ENCODE measurements at places on chromosomes 13 and 19.

DNA sequence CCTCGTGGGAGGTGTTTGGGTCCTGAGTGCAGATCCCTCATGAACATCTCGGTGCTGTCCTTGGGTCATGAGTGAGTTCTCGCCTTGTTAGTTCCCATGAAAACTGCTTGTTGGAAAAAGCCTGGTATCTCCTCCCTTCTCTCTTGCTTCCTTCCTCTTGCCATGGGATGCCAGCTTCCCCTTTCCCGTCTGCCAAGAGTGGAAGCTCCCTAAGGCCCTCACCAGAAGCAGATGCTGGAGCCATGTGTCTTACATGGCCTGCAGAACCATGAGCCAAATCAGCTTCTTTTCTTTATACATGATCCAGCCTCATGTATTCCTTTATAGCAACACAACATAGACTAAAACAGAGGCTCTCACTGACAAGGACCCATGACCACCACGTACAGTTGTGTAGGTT, 8.2 kb downstream of the ADGRE2 start:
- DNase-seq = peak; percentile 7

DNA sequence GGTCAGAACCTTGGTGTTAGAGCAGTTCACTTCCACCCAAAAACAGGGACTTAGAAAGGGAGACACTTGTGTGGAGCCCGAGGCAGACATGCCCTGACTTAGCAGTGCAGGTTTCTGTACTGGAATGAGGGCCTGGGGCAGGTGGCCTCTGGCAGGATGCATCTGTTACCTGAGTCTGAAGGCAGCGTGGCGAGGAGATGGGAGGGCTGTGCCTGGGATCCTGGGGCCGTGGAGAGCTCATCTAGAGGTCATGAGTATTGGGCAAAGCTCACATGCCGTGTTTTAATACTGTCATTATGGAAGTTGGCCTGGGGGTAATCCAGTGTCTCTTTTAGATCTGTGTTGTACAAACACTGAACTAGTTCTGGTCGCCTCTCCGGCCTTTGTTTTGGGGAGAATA, 21.4 kb downstream of the KDM4B start:
- DNase-seq = no peak

DNA sequence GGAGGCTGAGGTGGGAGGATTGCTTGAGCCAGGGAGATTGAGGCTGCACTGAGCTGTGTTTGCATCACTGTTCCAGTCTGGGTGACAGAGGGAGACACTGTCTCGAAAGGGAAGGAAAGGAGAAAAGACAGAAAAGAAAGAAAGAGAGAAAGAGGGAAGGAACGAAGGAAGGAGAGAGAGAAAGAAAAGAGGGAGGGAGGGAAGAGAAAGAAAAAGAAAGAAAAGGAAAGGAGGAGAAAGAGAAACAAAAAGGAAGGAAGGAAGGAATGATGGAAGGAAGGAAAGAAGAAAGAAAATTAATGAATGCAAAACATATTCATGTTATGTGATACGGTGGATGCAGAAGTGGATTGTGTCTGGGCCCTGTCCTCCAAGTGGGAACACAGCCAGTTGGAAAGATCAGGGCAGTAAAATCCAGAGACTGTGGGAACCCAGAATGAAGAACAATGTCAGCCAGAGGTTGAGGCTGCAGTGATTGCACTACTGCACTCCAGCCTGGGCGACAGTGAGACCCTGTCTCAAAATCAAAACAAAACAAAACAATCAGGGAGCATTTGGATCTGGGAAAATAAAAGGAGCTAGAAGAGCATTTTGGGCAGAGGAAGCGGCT, 6.2 kb downstream of the PHLDB3 start:
- DNase-seq = no peak

- DNase-seq = peak; percentile 96
Observed at GRCh38 chr19:290372-291005, 714 bp downstream of the PLPP2 start.

- no peak for DNase-seq
Observed at GRCh38 chr19:51531349-51532315, at the start of gene SIGLEC6. TSS of gene SIGLEC6 (minus strand) at chr19:51531670. CDS start at chr19:51531648, 22 bp downstream.

GRCh38 chr13:51158365-51158764, 47.3 kb upstream of the C13orf42 start:
- peak; percentile 62 for DNase-seq

GRCh38 chr13:25371158-25371874, 458 bp upstream of the ATP8A2 start:
- peak; percentile 40 for DNase-seq

GRCh38 chr13:23804166-23804565, 85.0 kb downstream of the MIPEP start:
- DNase-seq = no peak

DNA sequence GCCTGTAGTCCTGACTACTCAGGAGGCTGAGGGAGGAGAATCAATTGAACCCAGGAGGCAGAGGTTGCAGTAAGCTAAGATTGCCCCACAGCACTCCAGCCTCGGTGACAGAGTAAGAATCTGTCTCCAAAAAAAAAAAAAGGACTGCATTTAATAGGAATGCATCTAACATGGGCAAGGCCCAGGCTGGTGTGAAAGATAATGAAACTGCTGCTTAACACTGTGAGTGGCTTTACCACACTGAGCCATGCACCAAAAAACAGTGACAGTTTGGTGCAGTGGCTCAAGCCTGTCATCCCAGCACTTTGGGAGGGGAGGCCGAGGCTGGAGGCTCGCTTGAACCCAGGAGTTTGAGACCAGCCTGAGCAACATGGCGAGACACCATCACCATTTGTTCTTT, 8.6 kb downstream of the GTF2F1 start:
- DNase-seq = no peak

GRCh38 chr13:79228972-79229371, 177.1 kb downstream of the RBM26 start:
- DNase-seq = no peak

GRCh38 chr13:41641429-41641828, 184.1 kb downstream of the RGCC start:
- DNase-seq = no peak

GRCh38 chr13:43354153-43354945, 331.0 kb downstream of the DNAJC15 start:
- no peak for DNase-seq

DNA sequence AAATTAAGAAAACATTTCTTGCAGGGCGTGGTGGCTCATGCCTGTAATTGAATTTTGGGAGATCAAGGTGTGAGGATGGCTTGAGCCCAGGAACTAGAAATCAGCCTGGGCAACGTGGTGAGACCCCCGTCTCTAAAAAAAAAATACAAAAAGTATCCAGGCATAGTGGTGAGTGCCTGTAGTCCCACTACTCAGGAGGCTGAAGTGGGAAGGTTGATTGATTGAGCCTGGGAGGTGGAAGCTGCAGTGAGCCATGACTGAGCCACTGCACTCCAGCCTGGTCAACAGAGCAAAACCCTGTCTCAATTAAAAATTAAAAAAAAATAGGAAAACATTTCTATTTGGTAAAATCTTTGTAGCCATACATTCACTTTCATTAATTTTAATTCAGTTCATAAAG, 526.5 kb downstream of the PCDH9 start:
- no peak for DNase-seq

DNA sequence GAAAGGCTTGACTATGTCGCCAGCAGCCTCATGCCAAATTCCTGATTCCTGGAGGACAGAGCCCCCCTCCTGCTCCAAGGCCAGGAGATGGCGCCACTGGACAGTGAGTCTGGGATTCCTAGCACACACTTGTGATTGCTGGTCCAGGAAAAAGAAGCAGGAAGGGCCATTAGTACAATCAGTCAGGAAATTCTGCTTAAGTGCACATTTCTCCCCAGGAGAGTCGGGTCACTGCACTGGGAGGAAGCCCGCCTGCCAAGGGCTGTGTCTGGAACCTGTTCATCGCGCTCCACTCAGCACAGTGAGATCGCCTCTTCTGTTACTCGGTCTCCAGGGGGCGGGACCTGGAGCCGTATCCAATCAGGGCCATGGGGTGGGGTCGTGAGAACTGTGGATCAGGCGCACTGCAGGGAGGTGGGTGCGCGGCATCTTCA, 65.1 kb downstream of the ZNF823 start:
- DNase-seq = peak; percentile 87

DNA sequence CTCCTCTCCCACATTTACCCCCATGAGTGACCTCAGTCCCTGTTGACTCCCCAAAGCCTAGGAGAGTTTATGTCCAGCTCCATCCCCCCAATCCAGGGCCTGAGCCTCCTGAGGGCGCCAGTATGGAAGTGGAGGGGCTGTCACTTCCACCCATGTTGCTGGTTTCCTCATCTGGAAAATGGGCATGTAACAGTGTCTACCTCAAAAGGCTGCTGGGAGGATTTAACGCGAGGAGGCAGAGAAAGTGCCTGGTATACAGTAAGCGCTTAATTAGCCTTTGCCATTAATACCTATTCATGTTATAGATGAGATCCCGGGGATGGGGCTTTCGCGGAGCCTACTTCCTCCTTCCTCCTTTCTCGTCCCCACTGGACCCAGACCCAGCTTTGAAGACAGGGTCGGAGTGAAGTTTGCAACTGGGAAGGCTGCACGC, 476 bp downstream of the TYK2 start:
- no peak for DNase-seq

GRCh38 chr13:114097212-114097892, 35.1 kb downstream of the RASA3 start:
- DNase-seq = no peak

- no peak for DNase-seq
Observed at GRCh38 chr13:111165241-111166010, 50.3 kb downstream of the ARHGEF7 start.

All from H9 (cell line).